ENCODE measurements at places on chromosomes 1 and 21.

GRCh38 chr1:205270271-205270670, 42.5 kb downstream of the TMCC2 start:
- DNase-seq, result no peak

- DNase-seq, result no peak
Observed at GRCh38 chr1:44806025-44806703, 987 bp downstream of the DYNLT4 start.

DNA sequence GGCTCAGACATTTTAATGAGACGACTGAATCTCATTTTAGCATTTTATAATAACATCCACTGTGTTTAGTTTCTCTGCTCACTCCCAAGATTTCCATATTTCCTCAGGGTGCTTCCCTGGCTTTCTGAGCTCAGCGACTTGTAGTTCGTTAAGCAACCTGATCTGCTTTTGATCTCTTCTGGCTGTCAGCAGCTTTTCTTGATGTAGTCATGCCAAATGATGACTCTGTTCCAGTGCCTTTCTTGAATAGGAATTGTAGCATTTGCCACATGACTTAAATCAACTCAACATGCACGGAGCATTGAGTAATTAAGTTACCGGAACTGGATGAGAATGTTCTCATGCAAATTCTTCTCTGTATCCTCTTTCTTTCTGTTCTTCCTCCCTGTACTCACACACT, 246.1 kb downstream of the FMN2 start:
- no peak for DNase-seq

DNA sequence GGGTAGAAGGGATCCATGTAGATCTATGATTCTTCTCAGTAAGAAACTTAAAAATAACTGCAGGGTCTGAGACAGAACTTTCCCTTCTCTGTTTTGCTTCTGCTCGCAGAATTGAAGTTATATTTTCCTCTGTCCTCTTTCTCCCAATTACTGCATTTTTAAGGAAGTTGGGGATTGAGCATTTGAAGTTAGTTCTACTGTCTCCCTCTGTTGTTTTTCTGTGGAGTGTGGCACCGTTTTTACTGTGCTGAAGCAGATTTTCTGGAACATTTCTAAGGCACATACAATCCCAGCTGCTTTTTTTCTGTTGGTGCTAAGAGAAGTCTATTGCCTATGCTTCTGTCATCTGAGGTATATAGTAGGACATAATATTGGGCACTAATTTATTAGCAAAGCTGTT, 43.3 kb downstream of the RASAL2 start:
- no peak for DNase-seq

- no peak for DNase-seq
Observed at GRCh38 chr1:206935491-206936067, 10.7 kb downstream of the PIGR start.

DNA sequence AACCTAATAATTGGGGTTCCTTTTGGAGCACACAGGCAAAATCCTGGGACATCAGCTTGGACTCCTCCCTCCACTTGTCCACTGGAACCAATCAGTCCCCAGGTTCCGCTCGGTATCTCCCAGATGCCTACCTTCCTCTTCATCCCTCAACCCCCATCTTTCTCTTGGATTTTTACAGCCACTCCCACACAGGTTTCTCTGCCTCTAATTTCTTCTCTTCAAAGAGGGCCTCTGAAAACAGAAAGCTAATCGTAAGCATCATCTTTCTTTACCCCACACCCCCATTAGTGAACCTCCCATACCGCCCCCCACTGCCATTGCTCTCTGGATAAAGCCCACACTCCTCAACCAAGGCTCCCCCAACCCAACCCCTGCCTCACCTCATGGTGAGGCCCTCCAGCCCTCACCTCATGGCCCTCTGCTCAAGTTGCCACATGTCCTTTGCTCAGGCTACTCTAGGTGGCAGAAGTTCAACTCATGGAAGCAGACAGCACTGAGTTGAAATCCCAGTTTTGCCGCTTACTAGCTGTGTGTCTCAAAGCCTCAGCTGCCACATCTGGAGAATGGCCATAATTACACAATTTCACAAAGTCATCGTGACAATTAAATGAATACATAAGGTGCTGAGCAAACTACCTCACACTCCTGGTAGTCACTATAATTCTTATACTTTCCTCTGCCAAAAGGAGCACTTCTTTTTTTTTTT, 18.1 kb upstream of the WASF2 start:
- no peak for DNase-seq

DNA sequence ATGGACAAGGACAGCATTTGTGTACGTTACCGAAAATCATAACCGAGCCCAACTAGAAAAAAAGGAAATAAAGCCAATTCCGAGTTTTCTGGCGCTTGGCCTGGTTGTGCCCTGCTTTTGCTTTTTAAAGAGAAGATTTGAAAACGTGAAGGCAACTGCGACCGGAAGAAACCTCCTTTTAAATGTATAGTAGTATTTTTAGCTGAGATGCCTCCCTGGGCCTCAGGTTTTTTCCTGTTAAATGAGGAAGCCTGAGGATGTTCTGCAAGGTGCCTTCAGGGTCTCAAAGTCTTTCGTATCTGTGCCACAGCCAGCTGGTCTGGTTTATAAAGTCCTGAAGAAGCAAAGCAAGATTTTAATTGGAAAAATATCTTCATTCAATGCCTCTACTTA, 371 bp upstream of the ODF2L start:
- no peak for DNase-seq

- no peak for DNase-seq
Observed at GRCh38 chr1:56627636-56628039, 17.5 kb upstream of the PRKAA2 start.

DNA sequence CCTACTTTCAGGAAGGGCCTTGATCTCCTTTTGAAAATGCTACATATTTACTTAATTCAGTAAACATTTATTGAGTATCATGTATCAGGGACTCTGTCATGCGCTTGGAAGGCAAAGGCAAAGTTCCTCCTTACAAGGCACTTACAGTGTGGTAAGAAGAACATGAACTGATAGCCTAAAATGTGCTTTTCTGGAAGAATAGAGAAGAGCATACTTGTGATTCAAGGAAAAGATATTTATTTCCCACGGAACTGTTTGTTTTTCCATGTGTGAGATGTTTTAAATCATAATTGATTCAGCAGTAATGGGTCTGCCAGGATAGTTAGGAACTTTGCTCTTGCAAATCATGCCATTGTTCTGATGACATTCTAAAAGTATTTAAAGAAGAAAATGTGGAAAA, 110.1 kb upstream of the ZNHIT6 start:
- DNase-seq, result no peak

DNA sequence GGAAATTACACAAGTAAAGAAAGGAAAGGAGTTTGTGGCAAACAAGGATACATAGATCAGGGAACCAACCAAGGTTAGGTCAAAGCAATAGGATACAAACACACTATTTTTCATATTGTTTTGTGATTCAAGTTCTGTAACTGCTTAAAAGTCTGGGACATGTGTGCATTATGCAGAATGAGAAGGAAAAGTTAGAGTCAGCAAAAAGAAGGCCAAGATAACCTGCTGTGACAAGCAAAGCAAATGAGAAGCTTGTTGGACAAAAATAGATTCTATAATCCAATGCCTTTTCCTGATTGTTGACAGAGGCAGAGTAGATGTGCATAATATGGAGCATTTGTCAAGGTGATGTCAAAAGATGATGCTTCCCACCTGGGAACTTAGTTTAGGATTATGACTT, 556.0 kb upstream of the CXADR start:
- DNase-seq, result no peak

DNA sequence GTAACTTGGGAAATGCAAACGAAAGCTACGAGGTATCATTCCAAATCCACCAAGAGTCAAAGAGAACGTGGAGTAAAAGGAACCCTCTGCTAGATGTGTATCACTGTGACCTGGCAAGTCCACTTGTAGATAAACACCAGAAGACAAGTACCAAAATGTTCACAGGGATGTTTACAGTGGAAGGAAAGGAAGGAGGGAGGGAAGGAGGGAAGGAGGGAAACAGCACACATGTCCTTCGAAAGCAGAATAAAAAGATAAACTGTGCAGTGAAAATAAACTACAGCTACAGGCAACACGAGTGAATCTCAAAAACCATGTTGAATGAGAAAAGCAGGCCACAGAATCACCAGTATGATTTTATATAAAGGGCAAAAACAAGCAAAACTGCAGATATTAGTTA, 59.9 kb downstream of the TP53BP2 start:
- no peak for DNase-seq

DNA sequence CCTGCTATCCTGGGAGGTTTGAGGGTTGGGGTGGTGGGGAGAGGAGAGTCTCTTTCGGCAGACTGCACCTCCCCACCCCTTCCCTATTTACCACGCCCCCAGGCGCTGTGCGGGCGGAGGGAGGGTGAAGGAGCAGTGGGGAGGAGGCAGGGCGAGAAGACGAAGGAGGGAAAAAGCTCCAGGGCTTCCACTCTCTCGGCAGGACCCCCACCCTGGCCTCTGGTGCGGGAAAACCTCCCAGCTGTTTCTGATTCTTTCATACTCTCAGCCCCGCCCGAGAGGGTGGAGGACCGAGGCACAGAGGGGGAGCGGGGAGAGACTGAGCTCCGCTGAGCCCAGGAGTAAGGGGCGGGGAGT, 866 bp upstream of the WNT2B start:
- no peak for DNase-seq

DNA sequence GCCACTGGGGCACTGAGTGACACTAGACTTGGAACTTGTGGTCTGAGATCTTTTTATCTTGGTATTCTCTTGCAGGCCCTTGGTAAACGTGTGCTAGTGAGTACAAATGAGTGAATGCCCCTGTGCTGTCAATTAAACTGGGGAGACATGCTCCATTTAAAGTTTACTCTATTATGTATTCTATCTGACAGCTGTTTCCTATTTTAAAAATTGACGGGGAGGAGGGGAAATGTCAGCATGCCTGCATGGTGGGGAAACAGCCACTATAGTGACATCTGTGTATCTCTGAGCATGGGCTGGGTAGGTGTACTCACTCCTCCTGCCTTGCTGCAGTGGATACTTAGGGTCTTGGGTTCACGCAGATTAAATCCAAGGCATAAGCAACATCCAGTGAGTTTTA, 59.0 kb upstream of the IKBKE start:
- DNase-seq, result no peak

- DNase-seq, result no peak
Observed at GRCh38 chr1:162197041-162197531, 127.6 kb downstream of the NOS1AP start.

- DNase-seq, result no peak
Observed at GRCh38 chr1:8736927-8737326, 80.5 kb downstream of the RERE start.

DNA sequence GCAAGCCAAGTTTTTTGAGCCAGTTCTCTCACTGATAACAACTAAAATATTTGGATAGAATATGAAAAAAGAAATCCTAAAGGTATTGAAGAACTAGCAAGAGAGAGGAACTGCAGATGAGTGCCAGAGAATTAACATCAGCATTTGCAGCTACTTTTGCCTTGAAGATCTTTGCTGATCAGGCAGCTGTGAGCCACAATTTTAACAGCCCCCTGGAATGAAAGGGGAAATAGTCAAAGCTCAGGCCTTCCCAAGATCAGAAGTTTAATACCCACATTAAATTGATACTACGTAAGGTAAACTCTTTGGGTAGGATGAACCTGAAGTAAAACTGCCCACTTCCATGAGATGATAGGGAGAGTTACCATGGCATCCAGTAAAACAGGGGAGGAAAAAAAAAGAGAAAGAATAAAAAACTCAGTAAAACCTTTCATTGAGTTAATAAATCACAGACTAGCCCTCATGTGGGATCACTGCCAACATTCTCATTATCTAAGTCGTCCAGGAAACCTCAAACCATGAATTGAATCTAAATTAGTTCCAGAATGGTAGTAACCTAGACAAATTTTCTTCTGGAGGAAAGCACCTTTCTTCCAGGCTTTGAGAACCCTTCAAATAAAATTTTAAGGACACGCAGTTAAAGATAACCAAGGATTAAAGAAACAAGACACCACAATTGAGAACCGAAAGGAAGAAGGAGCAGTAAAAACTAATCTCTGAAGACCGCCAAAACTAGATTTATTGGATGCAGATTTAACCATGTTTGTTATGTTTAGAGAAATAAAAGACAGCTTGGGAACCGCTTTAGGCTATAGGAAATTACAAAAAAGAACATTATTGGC, 28.3 kb downstream of the SCP2 start:
- no peak for DNase-seq

DNA sequence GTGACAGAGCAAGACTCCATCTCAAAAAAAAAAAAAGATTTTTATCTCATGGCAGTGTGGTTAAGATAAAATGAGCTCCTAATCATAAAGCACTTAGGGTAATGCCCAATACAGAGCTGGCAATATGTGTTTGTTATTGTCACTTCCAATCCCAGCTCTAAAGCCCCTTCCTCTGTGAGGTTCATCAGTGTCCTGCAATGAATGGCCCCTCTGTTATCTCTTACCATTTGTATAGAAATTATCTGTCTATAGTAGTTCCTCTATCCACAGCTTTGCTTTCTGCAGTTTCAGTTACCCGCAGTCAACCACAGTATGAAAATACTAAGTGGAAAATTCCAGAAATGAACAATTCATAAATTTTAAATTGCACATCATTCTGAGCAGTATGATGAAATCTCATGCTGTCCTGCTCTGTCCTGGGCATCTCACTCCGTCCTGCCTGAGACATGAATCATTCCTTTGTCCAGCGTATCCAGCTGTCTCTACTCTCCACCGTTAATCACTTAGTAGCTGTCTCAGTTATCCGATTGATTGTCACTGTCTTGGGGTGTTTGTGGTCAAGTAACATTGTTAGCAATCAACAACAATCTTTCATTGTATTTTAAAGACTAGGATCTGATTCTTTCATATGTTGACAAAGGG, 50.2 kb upstream of the DNAH14 start:
- no peak for DNase-seq

- DNase-seq, result no peak
Observed at GRCh38 chr1:62271948-62272728, 47.1 kb downstream of the KANK4 start.

GRCh38 chr1:51327386-51327785, 3.0 kb downstream of the TTC39A start:
- no peak for DNase-seq

DNA sequence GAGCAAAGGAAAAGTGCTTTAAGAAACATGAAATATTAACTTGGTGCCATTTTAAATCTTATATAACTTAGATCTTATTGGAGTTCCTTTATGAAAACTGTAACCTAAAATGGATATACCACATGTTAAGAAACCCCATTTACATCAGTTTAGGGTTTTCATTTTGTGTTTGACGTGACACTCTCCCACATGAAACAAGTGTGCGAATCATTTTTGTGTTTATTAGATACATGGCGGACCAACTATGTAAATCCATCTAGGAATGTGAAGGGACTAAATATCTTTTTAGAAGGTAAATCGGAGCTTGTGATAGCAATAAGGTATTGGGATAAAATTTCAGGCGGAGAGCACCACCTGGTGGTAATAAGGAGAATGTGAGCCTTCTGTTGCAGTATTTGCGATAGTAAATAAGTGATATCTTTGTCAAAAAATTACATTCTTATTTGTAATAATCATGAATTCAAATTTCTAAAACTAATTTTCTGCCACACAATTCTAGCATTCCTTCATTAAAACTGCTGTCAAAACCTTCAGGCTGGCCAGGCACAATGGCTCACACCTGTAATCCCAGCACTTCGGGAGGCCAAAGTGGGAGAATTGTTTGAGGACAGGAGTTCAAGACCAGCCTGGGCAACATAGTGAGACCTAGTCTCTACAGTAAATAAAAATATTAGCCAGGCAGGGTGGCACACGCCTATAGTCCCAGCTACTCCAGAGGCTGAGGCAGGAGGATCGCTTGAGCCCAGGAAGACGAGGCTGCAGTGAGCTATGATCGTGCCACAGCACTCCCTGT, 31.3 kb downstream of the SMAP2 start:
- peak; percentile 41 for DNase-seq
